Stimulated activated CD4-positive, alpha-beta T cell treated with anti-CD3 and anti-CD28 coated beads, Interleukin-15, amount 100 ng/mL, for 1 hour (primary cell): ENCODE measurements at places on chromosomes 2 and 18.

DNA sequence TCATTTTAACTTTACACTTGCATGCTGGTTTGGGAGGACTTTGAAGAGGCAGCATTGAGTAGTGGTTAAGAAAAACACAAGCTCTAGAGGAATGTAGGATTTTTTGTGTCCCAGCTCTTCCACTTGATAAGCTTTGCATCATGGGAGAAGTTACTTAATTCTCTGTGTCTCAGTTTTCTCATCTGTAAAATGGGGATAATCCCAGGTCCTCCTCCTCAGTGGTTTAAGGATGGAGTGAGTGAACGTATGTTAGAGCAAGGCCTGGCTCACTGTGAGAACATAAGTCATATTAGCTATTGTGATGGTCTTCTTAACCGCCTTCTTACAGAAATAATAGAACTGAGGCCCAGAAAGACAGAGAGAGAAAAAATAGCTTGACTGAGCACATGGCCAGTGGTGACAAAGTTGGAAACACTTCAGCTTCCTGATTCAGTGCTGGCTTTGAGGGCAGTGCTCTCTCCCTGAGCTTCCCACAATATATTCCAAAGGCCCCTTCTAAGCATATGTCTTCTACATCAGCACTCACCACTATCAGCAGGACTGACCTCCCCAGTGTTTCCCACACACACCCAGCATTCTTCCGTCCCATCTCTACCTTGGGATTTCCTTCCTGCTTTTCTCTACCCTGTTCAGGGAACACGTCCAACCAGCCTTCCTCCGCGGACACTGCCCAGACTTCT is 214.9 kb upstream of the TNP1 start:
- no peak for DNase-seq

- DNase-seq = no peak
Observed at GRCh38 chr2:130834091-130834930, 2.4 kb upstream of the ARHGEF4 start.

- no peak for DNase-seq
Observed at GRCh38 chr2:240687045-240687740, 4.5 kb upstream of the AQP12A start.

- no peak for DNase-seq
Observed at GRCh38 chr18:29512761-29513160, 1335.8 kb upstream of the CDH2 start.

- DNase-seq = no peak
Observed at GRCh38 chr2:63424329-63425078, 163.8 kb downstream of the WDPCP start.

DNA sequence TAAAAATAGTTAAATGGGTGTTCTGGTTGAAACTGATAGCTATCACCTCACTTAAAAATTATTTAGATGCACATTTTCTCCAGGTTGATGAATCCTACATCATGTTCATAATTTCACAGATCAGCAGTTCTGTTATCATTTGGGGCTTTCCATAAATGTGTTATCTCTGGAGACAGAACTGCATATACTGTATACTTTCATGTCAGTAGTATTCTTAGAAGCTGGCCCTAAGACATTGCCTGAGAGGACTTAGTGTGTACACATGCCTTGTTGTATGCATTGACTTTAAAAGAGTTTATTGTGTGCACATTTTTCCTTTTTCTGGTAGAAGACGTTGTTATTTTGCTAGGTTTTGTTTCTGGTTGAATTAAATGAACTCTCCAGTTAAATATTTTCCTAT is 41.0 kb downstream of the PIK3C3 start:
- no peak for DNase-seq

GRCh38 chr18:25929787-25930186 is 160.6 kb downstream of the SS18 start:
- DNase-seq = no peak

DNA sequence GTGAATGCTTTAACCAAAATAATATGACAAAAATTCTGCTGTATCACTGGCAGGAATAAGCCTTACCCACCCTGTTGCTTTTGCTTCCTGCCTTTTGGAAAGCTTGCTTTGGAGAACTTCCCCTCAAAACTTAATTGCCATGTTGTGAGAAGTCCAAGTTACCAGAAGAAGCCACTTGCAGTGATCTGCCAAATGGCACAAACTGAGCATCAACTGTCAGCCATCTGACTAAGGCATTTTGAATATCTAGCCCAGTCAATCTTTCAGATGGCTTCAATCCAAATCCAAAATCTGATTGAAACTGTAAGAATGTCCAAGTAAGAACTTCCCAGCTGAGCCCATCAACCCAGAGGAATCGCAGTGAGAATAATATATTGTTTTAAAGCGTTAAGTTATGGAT is 216.5 kb upstream of the ZC3H15 start:
- DNase-seq = no peak
